HCEC 1CT (cell line): ENCODE measurements at places on chromosomes 3 and 15.

DNA sequence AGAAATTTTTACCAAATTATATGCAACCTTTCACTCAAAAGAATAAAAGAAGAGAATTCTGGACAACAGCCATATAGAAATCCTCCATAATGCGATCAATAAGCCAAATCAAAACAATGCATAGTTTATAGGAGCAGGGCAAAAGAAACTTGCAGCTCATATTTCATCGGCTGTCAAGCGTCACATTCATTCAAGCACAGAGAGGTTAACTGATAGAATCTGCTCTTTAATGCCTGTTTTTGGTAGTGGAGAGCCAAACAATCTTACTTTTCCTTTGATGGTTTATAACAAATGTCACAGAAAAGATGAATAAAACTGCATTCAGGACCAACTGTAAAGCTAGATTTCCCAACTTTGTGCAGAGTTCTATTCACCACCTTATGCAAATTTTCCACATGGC, 35.4 kb downstream of the PRTG start:
- DNase-seq = no peak

- DNase-seq = no peak
Observed at GRCh38 chr15:69393831-69394491, 20.2 kb upstream of the KIF23 start.

- DNase-seq = no peak
Observed at GRCh38 chr3:63706321-63707085, 54.0 kb downstream of the SNTN start.

DNA sequence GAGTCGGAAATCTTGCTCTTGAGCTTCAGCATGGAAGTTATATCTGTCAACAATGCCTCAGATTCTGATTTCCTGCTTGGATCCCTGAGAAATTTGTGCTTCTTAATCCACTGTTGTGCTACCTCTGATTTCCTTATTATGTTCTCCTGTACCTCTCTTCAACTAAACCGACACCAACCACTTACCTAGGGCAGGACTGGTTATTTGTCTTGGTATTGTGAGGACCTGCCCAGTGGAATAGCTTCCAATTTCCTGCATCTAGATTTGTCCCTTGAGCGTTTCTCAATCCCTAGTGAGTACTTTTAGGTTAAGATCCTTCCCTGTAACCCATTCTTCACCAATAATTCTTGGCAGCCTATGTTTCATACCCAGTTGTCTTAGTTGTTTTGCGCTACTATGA, 720.5 kb upstream of the ZNF385D start:
- no peak for DNase-seq

GRCh38 chr15:47339800-47340570, 377.3 kb upstream of the SEMA6D start:
- DNase-seq = no peak

DNA sequence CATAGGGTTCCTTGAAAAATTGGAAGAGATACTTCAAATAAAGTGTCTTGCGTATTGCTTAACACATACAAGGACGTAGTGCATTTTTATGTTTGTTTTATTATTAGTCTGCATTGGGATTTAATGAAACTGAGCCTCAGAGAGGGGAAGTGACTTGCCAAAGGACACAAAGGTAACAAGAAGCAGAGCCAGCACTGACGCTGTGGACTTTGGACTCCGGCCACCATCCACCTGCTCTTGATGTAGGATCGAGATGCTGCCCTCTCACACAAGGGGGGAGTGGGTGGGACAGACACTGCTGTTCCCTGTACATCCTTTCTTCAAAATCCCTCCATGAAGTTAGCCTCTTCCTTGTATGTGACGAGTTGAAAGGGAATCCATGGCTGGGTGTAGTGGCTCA, 435.4 kb upstream of the RGMA start:
- no peak for DNase-seq

DNA sequence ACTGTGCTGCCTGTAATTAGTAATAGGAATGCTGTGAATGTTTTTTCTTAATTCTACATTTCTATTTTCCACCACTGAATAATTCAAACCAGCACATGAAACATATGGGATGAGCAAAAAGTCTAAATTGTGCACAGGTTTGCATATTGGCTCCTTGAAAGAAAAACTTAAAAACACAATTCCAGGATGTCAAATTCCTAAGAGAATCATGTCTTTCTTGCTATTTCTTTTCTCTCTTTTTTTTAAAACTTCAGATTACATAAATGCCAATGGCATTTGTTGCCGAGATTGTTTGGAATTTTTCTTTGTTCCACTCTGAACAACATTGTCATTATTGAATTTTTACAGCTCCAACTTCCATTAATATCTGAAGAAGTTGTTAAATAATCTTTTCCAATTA, 60.8 kb downstream of the VGLL3 start:
- DNase-seq = no peak

- DNase-seq = no peak
Observed at GRCh38 chr3:177210744-177211502, 13.6 kb upstream of the TBL1XR1 start.

- no peak for DNase-seq
Observed at GRCh38 chr15:83592370-83593040, 61.4 kb upstream of the ADAMTSL3 start.

- no peak for DNase-seq
Observed at GRCh38 chr3:5056111-5056391, 66.0 kb upstream of the ARL8B start.

- DNase-seq = peak; percentile 30
Observed at GRCh38 chr3:30628901-30629590, 22.6 kb downstream of the TGFBR2 start.

GRCh38 chr3:15102836-15103235, 3.9 kb upstream of the RBSN start:
- peak; percentile 18 for DNase-seq
